ENCODE measurements at places on chromosomes 7 and 10.

- DNase-seq, result no peak
Observed at GRCh38 chr7:91435381-91436059, 171.3 kb downstream of the FZD1 start.

DNA sequence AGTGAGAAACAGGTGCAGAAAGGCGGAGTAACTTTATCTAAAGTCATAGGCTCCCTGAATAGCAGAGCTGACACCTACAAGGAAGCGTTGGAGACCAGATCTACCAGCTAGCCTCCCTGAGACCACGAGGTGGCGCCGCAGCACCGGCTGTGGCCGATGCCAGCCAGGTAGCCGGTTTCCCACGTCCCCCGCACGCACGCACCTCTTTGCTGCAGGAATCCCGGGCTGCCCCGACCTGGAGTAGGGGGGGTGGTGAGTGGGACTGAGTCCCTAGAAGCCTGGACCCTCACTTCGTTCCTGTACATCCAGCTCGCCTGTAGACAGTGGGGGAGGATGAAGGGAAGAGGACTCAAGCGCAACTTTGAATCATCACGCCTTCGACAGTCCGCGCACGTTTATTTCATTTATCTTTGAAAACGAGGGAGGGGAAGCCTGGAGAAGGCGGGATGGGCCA lies 3.7 kb downstream of the ELOVL3 start:
- peak; percentile 63 for DNase-seq

- DNase-seq, result no peak
Observed at GRCh38 chr10:118238573-118239235, 103.4 kb downstream of the FAM204A start.

GRCh38 chr7:1274121-1274875 lies 41.6 kb downstream of the UNCX start:
- DNase-seq, result no peak

GRCh38 chr10:60238759-60239100 lies 150.9 kb downstream of the ANK3 start:
- DNase-seq, result no peak

- DNase-seq, result no peak
Observed at GRCh38 chr10:72276421-72277339, 3.0 kb downstream of the DDIT4 start.

GRCh38 chr10:6197321-6197720 lies 5.4 kb upstream of the PFKFB3 start:
- no peak for DNase-seq

GRCh38 chr10:4661511-4662255 lies 164.3 kb upstream of the AKR1E2 start:
- no peak for DNase-seq

- DNase-seq, result no peak
Observed at GRCh38 chr7:36058020-36058592, 94.9 kb upstream of the EEPD1 start.

DNA sequence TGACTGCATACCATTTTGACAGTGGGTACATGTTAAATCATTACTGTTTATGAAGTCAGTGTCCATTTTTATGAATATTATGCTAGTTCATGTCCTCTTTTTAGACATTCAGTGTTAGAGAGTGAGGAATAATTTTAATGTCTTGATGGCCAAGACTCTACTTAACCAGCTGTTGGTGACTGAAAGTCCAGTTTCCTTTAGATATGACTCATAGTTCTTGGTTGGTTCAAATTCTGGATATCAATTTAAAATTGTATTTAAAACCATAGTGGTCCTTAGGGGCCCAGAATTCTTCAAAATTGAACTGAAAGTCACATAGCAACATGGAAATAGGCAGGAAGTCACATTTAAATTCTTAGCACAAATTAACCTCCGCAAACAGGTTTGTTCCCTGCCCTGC lies 196.5 kb upstream of the PRPS1L1 start:
- no peak for DNase-seq

GRCh38 chr10:108911814-108912541 lies 1011.3 kb downstream of the XPNPEP1 start:
- no peak for DNase-seq

- no peak for DNase-seq
Observed at GRCh38 chr7:42843205-42843800, 68.6 kb downstream of the C7orf25 start.

GRCh38 chr7:42227936-42228591 lies 8.9 kb downstream of the GLI3 start:
- DNase-seq, result no peak

- DNase-seq, result no peak
Observed at GRCh38 chr7:371119-371778, 81.3 kb downstream of the FOXL3 start.

- no peak for DNase-seq
Observed at GRCh38 chr10:28497313-28498126, 35.4 kb upstream of the WAC start.

- no peak for DNase-seq
Observed at GRCh38 chr10:69409968-69410367, 6.8 kb downstream of the TACR2 start.

GRCh38 chr10:501596-501995 lies 187.9 kb downstream of the DIP2C start:
- DNase-seq, result no peak

DNA sequence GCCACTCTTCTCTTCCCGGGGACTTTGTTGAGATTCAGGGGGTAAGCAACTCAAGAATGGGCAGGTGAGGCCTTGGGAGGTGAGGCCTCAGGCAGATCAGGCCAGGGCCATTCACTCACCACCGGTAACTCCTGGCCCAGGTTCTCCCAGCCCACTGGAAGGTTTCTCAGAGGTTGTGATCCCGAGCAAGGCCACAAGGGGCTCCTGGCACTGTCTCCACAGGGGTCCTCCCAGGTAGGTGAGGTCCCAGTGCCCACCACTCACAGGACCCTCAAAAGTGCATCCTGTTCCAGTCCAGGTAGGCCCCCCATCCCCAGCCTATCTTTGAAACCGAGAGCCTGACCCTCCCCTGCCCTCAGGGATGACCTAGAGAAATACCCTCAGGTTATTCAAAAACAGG lies 236.1 kb downstream of the BUB3 start:
- no peak for DNase-seq

- no peak for DNase-seq
Observed at GRCh38 chr7:72405871-72406270, 6.3 kb downstream of the CALN1 start.

DNA sequence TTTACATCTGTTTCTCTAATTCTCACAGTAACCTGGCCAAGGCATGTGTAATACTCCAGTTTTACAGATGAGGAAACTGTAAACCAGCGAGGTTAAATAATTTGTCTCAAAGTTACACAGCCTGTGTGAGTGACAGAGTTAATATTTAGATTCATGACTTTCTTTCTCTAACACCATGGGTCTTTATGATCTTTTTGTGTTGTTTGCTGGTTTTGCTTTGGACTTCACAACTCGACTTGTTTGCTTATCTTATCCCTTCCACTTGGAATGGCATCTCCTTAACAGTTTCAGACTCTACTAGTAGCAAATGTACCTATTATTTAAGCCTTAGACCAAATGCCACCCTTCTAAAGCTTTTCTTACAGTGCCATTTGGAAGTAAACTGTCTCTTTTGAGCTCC lies 34.4 kb downstream of the MXI1 start:
- DNase-seq, result no peak

DNA sequence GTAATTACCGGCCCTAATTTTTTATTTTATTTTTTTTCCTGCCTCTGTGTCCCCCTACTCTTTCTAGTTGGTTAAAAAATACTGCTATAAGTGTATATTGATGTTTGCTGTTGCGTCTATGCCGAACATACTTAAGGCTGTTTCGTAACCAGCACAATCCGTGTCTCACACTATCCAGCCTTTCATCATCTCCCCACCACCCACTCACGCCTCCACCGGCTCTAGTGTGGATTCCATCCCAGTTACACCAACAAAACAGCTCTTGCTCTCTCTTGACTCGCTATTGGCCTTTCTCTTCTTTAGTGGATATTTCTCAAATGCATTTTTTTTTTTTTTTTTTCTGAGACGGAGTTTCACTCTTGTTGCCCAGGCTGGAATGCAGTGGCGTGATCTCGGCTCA lies 70.1 kb upstream of the CAMK1D start:
- DNase-seq, result no peak

DNA sequence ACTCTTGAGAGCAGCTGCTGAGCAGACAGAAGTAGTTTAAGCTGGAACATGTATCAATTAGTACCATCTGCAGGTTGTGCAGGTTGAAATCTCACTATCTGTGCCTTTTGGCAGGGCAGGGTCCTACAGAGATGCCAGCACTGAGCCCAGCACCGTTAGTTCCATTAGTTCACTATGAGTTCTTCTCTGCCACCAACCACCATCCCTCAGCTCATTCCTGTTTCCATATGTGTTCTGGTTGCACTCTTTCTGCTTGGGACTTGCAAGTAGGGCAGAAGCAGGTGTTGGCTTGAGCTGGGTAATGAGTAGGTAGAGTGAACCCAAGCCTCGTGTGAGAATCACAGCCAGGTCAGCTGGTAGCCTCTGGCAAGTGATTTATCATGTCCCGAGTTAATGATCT lies 2.8 kb downstream of the SMO start:
- no peak for DNase-seq

DNA sequence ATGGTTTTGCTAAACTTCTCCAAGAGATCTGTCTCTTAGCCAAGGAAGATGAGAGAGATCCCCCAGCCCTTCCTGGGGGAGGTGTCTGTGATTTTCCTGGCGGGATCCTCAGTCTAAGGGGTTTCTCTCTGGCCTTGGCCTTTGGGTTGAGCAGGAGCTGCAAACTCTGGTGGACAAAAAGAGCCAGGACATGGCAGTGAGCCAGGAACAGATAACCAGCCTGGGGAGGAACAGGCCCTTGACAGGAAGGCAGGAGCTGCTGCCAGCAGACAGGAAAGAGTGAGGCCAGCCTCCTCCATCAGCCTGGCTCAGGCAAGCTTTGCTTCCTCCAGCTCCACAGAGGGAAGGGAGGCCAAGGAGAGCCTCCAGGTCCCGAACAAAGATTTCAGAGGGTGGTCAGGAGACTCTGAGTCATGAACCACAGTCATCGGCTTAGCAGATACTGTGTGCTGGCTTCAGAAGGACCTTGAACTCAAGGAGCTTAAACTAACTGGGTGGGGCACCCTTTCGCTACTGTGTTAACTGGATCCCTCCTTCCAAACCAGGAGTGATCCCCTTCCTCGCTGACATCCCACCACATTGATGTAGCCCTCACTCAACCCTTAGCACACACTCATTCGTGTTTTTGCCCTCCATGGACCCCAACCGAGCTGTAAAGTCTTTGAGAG lies 34.7 kb downstream of the DDIT4 start:
- DNase-seq, result no peak

GRCh38 chr10:122861711-122862161 lies 16.1 kb upstream of the CUZD1 start:
- DNase-seq, result no peak

- no peak for DNase-seq
Observed at GRCh38 chr7:23211589-23211988, 29.7 kb downstream of the NUP42 start.

- no peak for DNase-seq
Observed at GRCh38 chr10:65534771-65535170, 1391.1 kb upstream of the LRRTM3 start.

GRCh38 chr7:98191668-98192431 lies 19.4 kb upstream of the BHLHA15 start:
- no peak for DNase-seq

DNA sequence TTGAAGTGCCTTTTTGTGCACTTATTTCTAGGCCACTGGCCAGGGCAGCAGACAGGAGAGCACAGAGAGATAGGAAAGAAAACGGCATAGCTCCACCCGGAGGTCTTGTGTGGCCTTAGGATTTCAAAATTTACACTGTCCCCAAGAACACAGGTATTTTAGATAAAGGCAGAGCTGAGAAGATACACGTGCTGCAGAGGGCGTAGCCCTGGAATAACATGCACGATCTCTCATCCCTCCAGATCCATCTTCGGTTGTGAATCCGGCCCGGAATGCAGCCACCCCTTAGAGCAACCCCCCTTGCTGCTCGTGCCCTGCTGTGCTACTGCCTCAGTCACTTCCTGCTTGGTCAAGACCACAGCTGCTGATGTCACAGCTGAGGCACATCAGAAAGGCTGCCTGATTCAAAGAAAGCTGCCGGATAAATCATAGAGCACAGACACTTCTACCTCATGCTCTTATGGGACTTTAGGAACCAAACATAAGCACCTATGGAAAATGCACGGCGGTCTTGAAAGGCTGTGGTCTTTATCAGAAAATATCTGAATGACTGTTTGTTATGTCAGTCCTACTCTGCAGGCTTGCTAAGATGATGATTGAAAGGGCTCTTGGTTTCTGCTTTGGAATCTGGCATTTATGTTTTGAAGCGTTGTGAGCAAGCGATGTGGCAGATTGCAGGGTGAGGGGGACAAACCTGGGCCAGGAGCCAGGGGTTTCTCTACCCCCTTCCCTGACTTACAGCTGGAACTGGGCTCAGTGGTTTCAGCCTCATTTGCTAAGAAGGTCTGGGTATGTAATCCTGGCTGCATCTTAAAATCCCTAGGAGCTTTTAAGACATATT lies 152.0 kb downstream of the SVIL start:
- DNase-seq, result peak; percentile 1

DNA sequence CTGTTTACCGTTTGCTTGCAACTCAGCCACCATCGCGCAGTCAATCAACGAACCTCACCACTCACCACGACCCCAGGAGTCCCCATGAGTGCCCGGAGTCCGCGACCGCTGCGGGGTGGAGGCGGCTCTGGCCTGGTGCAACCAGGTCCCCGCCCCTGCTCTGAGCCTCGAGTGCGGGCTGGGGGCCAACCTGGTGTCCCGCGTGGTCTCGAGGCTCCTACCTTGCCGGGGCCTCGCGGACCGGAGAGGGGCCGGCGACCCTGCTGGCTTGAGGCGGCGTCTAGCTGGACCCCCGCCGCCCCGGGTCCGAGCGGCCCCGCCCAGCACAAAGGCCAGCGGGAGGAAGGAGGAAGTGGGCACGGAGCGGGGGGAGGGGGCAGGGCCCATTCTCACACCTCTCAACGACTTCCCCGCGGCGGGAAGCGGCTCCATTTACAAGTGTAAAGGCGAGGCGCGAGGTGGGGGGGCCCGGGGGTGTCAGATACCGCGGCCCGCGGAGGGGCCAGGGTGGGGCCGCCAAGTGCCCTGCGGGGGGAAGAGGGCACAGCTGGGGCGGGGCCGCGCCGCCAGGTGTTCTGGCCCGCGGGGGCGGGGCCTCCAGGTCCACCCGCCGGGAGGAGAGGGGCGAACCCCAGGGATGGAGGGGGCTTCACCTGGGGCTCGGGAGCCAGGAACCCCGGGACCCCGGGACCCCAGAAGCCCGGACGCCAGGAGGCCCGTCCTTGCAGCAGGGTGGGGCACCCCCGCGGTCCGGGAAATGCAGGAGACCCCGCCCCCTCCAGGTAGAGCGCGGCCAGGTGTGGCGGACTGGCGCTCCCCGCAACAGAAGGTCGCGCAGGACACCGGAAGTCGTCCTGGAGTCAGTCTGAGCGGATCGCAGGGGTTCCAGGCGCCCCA lies 8.6 kb downstream of the CTBP2 start:
- DNase-seq, result no peak

- no peak for DNase-seq
Observed at GRCh38 chr7:68629-69028, 123.7 kb upstream of the FAM20C start.

- DNase-seq, result no peak
Observed at GRCh38 chr7:22150221-22150620, 204.5 kb upstream of the CDCA7L start.
